ENCODE measurements at places on chromosomes 13 and 19. TPM values are rescaled to one million over a fixed set of nuclear protein-coding genes. Genes with fewer than 3 reads are reported as not detected.

GRCh38 chr13:95503662-95504061, 48.9 kb upstream of the CLDN10 start:
- DNase-seq: no peak

- DNase-seq: no peak
These were observed 332.9 kb downstream of the COG6 start for GRCh38 chr13:39988351-39988750.

The SLC17A7 gene
- not detected for total RNA-seq

- peak; percentile 16 for DNase-seq
These were observed 51.5 kb downstream of the SOX21 start for GRCh38 chr13:94660695-94661326.

GRCh38 chr13:33078263-33078662, 62.0 kb downstream of the KL start:
- no peak for DNase-seq

The CILP2 gene
- 0.60 TPM for total RNA-seq

DNA sequence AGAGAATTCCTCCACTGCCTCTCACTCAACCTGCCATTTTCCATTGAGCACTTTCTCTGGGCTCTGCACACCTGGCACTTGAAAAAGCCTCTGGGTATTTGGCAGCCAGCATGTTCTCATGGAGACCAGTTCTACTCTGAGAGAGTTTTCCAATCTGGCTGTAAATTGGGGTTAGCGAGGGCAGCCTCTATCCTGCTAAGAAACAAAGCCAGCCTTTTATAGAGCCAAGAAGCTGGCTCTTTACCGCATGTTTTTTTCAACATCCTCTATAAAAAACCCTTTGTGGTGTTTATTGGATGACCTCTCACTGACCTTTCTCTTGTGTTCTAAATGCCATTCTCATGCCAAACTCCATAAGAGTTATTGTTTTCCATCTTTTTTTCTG, 52.6 kb upstream of the RCBTB2 start:
- DNase-seq: peak; percentile 88

The JAK3 gene
- 2.3 TPM for total RNA-seq

- DNase-seq: peak; percentile 68
These were observed 155.5 kb upstream of the STARD13 start for GRCh38 chr13:33441015-33441414.

All from renal cortical epithelial cell (primary cell).